ENCODE measurements at places on chromosomes 16 and 17. TPM values are rescaled to one million over a fixed set of nuclear protein-coding genes. Genes with fewer than 3 reads are reported as not detected.
A peak's percentile ranks its signal among the peaks of the same experiment; 100 is the strongest.

SPATA32 gene
- 1.1 TPM for total RNA-seq

WWOX gene
- 27.7 TPM for total RNA-seq

RFNG gene
- total RNA-seq, result 31.5 TPM

DNA sequence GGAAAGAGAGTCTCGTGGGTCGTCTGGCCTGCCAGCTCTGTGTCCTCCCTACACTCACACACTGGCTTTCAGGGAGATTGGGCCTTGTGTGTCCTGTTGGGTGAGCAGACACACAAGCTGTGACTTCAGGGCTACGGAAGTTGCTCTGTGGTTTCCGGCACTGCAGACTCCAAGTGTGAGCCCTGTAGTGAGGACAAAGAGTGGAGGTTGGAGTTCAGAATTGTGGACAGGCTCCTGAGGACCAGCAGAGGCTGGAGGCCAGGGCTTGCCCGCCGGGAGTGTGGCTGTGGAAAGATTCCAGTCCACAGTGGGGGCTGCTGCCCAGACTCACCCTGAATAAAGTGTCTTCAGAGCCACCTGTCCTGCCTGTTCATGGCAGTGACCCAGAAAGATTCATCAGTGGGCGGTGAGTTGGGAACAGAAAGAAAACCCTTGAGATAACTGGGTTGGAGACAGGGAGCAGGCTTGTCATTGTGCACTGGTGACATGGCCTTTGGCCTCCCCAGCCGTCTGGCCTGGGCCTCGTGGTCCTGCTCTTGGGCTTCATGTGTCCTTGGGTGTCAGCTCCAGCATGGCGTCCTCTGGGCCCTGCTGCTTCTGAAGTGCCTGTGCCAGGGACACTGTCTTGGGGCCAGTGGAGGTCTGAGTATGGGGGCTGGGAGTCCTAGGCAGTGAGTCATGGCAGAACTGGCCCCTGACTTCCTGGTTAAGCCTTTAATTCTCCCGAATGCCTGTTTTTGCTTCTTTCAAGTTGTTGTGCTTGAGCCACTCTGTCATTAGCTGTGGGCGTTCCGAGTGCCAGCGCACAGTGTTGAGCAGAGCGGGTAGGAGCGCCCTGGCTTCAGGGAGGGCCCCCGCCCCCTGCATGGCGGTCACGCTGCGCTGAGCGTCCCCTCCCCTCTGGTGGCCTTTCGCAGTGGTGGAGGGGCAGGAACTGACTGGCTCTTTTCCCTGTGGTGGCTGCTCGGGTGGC is 19.9 kb upstream of the ZNF750 start:
- H3K4me3 ChIP-seq, result peak overlapping the region; percentile 30
- no peaks in the 10 kb centered on the region for H3K27me3 ChIP-seq
- H3K36me3 ChIP-seq, result peaks cover 3% of the 10 kb centered on the region
- H3K27ac ChIP-seq, result peak overlapping the region; percentile 74
- peak; percentile 52 for DNase-seq
- peaks cover 43% of the 10 kb centered on the region for H3K4me1 ChIP-seq

DNA sequence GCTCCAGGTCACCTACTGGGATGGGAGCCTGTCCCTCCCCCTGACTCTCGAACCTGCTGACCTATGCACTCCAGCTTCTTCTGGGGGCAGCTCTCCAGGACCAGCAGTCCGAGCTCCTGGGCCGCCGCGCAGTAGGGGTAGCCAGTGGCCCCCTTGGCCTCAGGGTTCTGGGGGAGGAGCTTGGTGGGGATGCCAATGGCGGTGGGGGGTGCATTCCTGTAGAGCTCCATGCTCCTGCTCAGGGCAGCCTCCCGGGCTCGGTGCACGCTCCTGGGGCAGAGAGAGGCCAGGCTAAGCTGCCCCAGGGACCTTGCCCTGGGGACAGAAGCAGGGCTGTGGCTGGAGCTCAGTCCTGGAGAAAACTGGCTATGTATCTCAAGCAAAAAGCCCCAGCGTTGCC is 7.7 kb upstream of the SPATA2L start:
- H3K36me3 ChIP-seq, result no peaks in the 10 kb centered on the region
- H3K27ac ChIP-seq, result no peak overlapping the region

- H3K36me3 ChIP-seq, result no peaks in the 10 kb centered on the region
- no peak overlapping the region for H3K4me3 ChIP-seq
- H3K4me1 ChIP-seq, result no peaks in the 10 kb centered on the region
- no peak overlapping the region for H3K27ac ChIP-seq
- no peak for DNase-seq
- no peaks in the 10 kb centered on the region for H3K27me3 ChIP-seq
Measured at GRCh38 chr17:68657576-68657975, 56.4 kb upstream of the FAM20A start.

DNA sequence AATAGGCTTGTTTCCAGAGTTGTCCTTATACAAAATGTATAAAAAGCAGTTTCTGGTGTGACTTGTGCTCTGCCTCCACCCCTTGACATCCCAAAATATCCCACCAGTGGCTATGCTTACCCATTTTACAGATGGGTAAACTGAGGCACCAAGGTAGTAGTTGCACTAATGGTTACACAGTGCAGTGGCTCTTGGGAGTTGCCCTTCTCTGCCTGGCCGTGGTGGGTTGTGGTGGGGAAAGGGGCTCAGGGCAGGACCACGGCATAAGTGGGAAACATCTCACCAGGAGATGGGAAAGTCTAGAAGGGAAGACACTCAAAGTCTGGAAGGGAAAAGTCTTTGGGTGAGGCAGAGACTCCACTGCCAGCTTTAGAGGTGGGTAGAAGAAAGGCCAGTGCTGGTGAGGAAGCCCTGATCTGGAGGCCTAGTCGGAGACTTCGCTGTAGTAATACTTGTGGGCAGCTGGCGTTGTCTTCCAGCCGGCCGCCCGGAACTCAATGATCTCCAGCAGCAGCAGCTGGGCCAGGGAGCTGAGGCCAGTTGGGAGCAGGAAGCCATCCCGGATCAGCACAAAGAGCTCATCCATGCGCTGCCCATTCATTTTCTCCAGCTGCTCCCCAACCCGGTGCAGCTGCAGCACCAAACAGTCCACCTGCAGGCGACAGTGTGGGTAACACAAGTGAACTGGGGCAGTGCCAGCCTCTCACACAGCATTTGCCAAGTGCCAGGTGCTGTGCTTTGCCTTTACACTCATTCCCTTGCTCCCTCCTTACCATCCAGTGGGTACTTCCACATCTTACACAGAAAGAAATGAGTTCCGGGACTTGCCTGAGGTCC is 4.5 kb downstream of the MIF4GD start:
- peaks cover 12% of the 10 kb centered on the region for H3K36me3 ChIP-seq
- no peak for DNase-seq
- no peak overlapping the region for H3K27ac ChIP-seq

PLA2G10 gene
- not detected for total RNA-seq

- no peak for DNase-seq
- H3K36me3 ChIP-seq, result no peaks in the 10 kb centered on the region
- H3K4me1 ChIP-seq, result no peaks in the 10 kb centered on the region
- H3K4me3 ChIP-seq, result no peak overlapping the region
Measured at GRCh38 chr16:77969861-77970260, 52.5 kb upstream of the CLEC3A start.

GRCh38 chr16:89335803-89336485 is 118.4 kb downstream of the ZNF778 start:
- H3K36me3 ChIP-seq, result no peaks in the 10 kb centered on the region
- H3K4me3 ChIP-seq, result no peak overlapping the region
- DNase-seq, result no peak
- H3K4me1 ChIP-seq, result peaks cover 40% of the 10 kb centered on the region
- H3K27ac ChIP-seq, result peak overlapping the region; percentile 32

CMTM3 gene
- total RNA-seq, result 52.3 TPM

DNA sequence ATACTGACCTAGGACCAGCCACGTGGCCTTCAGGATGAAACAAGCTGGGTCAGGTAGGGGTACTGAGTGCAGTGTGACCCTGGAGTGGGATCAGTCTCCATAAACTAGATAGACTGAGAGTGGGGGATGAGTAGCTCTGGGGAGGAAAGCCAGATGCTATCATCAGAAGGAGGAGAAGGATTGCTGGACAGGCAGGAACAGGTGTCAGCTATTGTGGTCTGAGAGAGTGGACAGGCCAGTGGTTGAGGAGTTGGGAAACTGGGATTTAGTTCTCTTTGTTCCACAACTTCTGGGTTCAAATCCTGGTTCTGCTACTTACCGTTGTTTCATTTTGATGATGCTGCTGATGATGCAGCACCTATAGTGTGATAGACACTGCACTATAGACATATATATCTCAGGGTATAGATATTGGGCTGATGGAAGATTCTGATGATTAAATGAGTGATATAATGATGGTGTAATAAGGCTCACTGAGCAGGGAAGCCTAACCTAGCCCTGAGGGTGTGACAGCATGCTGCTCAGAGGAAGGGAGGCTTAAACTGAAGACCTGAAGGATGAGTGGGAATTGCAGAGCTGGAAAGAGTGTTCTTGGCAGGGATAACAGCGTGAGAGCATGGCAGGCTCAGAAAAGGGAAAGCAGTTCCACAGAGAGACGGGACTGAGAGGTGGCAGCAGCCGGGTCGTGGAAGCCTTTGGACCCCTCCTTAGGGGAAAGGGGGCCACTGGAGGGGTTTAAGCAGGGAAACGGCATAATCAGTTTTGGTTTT is 66.0 kb downstream of the SNX20 start:
- no peaks in the 10 kb centered on the region for H3K36me3 ChIP-seq
- H3K4me1 ChIP-seq, result peaks cover 15% of the 10 kb centered on the region
- no peaks in the 10 kb centered on the region for H3K27me3 ChIP-seq
- H3K27ac ChIP-seq, result no peak overlapping the region

TBX4 gene
- not detected for total RNA-seq

DNA sequence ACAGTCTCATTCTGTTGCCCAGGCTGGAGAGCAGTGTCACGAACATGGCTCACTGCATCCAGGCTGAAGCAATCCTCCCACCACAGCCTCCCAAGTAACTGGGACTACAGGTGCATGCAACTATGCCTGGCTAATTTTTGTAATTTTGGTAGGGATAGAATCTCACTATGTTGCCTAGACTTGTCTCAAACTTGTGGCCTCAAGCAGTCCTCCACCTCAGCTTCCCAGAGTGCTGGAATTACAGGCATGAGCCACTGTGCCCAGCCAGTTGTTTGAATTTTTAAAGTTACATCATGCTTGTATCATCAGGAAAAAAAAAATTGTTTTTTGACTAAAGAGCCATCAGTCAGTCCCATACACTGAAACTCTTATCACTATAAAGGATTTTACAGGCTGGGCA is 17.1 kb upstream of the VPS4A start:
- no peak overlapping the region for H3K27ac ChIP-seq
- H3K36me3 ChIP-seq, result no peaks in the 10 kb centered on the region
- H3K4me1 ChIP-seq, result no peaks in the 10 kb centered on the region
- H3K4me3 ChIP-seq, result no peak overlapping the region

Data from naive thymus-derived CD4-positive, alpha-beta T cell (primary cell).